ENCODE measurements at places on chromosomes 11 and 22. TPM values are rescaled to one million over a fixed set of nuclear protein-coding genes. Genes with fewer than 3 reads are reported as not detected.

DNA sequence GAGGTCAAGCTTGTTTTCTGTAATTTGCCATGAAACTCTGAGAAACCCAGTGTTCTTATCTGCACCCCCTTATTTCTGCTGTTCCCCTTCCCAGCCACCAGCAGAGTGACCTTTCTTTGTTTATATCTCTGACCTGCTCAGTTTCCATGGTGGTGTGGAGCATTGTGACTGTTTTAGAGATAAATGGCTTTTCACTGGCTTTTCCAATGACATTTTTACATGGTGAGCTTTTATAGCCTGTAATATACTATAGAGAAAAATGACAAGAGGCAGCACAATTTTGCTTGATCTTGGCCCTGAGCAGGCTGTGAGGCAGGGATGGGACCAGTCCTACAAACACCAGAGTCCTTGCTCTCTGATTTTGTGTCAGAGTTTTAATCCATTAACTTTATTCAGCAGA lies 233.9 kb downstream of the FAT3 start:
- no peak overlapping the region for H3K4me3 ChIP-seq
- no peak for DNase-seq
- no peak overlapping the region for H3K27ac ChIP-seq
- H3K36me3 ChIP-seq = no peaks in the 10 kb centered on the region
- no peaks in the 10 kb centered on the region for H3K27me3 ChIP-seq

DNA sequence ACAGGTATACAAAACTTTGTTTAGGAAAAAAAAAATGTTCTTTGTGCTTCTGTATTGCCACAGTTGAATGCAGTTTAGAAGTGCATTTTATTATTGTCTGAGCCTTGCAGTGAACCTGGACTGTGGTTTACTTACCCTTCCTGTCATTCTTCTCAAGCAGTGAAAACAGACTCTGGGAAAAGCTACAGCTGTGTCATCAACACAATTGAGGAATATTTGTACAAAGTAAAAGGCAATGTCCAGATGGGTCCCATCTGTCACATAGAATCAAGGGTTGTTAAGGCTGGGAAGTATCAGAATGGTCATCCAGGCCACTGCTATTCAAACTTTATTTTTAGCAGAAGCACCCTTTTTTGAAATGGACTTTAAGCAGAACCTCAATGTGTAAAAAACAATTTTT lies 73.3 kb downstream of the TRIM44 start:
- H3K27me3 ChIP-seq = no peaks in the 10 kb centered on the region
- H3K4me3 ChIP-seq = no peak overlapping the region
- no peak for DNase-seq
- H3K27ac ChIP-seq = no peak overlapping the region

SYCE3 gene
- 1.9 TPM for total RNA-seq

SCGB1A1 gene
- not detected for total RNA-seq

IL10RA gene
- total RNA-seq = 39.6 TPM

Measured in activated naive CD8-positive, alpha-beta T cell treated with anti-CD3 and anti-CD28 coated beads for 36 hours (primary cell).